ENCODE measurements at places on chromosomes 12 and 14.

DNA sequence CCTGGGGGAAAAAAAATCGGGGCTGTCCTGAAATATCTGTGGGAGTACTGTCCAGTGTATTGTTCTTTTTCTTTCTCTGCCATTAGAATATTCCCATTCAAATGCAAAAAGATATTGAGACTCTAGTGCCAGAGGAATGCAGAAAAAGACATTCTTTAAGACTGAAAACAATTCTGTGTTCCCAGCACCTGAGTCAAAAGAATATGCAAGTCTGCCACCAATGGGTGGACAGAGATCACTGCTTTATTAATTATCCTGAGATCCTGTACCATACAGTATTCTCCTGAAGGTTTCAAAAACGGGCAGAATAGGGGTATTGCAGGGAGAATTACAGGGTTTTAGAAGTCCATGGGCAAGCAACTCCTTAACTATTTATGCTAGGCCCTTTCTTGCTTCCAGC lies 361.8 kb downstream of the C12orf50 start:
- DNase-seq: no peak

DNA sequence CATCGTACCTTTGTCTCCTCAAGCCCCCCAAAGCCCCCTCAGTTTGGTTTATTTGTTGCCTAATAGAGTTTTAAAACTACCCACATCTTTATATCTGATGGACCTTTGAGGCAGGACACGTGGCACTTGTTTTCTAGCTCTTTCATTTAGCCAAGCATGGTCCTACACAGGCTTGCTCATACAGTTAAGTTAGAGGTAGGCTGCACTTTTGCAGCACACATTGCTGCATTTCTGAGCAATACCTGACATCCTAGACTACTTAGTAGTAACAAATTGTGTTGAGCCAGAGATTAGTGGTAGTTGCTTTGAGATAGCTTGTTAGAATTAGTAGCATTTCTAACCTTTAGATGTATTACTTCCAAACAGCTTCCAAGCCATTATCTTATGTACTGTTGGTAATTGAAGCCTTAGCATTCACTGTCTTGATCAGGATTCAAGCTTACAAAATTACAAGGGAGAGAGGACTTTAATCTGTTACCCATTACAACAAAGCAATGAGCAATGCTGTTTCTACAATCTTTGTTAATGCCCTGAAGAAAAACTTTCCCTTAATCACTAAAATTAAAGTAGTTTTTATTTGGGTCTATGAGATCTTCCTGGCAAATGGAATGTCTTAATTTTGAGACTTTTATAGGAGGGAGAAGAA lies 96.6 kb downstream of the WNK1 start:
- no peak for DNase-seq

GRCh38 chr12:106145539-106146447 lies 7.0 kb upstream of the NUAK1 start:
- no peak for DNase-seq

DNA sequence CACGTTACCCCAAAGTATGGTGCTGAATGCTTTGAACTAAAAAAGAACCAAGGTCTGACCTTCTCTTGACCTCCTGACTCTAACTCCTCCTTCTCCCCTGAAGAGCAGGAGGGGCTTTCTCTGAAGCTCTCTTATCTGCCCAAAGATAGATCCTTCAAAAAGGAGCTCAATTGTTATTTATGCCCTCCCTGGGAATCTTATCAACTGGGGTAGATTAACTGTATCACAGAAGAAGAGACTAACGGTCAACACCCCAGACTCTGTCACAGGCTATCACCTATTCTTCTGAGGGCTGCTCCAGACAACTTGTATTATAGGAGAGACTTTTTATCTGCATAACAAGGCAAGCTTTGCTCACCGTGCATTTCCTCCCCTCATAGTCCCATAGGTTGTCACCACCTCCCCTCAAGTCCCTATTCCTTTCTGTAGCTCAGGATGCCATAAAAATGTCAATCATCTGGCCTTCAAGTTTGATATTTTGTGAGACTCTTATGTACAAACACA lies 86.6 kb downstream of the PAPLN start:
- DNase-seq: no peak

- no peak for DNase-seq
These were observed 4.7 kb downstream of the PSMC6 start for GRCh38 chr14:52711666-52712065.

- no peak for DNase-seq
These were observed 398.4 kb upstream of the NOVA1 start for GRCh38 chr14:26996246-26996645.

DNA sequence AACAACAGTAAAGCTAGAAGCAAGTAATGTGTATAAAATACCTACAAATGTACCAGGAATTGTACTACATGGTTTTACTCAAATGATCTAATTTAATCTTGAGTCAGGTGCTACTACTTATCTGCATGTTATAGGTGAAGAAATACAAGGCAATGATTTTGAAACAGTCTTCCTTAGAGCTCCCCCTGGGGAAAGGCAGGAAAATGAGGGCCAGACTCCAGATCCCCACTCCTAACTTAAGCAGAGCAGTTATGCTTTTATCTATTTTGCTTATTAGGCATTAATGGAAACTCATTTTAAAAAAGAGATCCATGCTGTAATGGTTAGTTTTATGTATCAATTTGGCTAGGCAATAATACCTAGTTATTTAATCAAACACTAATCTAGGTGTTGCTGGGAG lies 109.3 kb upstream of the CPSF6 start:
- DNase-seq: no peak

DNA sequence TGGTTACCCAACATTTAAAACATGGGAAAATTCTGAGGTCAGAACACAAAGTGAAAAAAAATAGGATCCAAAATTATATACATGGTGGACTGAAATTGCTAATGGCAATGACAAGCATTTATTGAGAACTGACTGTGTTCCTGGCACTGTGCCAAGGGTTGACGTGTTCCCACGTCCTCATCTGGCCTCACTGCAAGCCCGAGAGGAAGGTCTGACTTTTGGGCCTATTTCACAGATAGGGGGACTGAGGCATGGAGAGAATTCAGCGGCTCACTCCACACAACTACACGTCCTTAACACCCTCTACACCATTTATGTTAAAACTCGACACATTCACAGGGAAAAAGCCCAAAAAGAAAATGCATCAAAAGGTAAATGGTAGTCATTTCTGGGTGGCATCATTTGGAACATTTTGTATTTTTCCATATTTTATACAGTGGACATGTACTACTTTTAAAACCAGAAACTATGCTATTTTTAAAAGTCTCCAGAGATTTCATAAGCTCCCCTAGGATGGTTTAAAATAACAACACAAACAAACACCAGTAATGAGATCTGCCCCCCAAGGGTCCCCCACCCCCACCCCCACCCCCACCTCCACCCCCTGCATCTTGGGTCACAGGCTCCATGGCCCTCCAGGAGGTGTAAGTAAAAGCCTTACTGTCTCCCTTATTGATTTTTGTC lies 27.7 kb downstream of the CLMN start:
- peak; percentile 85 for DNase-seq

- DNase-seq: peak; percentile 86
These were observed 111.4 kb downstream of the DACT1 start for GRCh38 chr14:58749066-58749669.

- no peak for DNase-seq
These were observed 21.8 kb downstream of the SLC15A4 start for GRCh38 chr12:128801879-128802391.

- DNase-seq: no peak
These were observed 206.9 kb upstream of the SLC38A2 start for GRCh38 chr12:46579474-46579873.

GRCh38 chr14:96635850-96636249 lies 133.7 kb downstream of the PAPOLA start:
- DNase-seq: no peak

GRCh38 chr12:115835445-115835844 lies 442.0 kb downstream of the MED13L start:
- DNase-seq: no peak

- no peak for DNase-seq
These were observed 85.7 kb downstream of the SAMD4A start for GRCh38 chr14:54652605-54653052.

DNA sequence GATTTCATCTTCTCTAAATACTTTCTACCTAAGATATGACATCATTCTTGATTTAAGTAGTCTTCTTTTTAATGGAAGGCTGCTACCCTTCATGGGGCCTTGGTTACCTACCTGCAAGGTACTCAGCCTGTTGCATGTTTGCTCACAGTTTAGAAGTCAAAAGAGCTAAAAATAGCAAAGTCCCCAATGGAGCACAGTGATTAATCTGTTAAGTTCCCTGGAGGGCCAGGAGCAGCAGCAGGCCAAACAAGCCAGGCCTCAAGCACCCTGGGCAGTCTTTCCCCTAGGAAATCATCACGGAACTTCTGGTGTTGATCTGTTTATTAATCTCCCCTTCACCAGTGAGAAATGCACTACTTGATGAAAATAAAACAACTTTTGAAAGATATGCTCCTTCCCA lies 24.0 kb upstream of the SLC8A3 start:
- no peak for DNase-seq

DNA sequence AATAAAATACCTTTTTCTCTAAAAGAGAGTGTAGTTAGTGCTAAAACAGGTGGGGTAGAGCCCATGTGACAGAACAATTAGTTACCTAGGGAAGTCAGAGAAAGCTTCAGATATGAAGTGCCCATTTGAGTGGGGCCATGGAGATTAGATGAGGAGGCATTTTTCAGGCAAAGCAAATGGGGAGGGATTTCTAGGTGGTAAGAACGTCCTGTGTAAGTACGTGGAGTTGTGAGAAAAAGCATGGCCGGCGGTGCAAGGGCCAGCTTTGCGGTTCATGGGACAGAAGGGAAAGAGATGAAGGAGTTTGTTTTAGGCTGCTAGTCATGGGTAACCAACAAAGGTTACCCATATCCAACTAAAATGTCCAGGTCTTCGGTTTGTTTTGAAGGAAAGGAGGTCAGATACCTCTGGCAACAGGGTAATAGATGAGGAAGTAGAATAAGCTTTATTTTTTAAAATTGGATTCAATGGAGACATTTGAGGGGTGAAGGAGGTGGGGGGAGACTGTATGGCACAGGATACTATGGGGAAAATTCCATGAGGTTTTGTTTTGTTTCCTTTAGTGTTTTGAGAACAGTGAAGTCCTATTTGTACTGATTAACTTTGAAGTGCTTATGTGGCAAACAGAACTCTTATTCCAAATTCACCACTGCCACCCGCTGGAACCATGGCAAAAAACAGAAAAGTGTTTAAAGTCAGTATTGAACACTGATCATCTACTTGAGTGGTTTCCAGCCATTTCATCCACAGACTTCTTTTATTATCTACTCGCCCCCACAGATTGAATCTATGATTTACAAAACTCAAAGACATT lies 10.0 kb upstream of the SNRPF start:
- no peak for DNase-seq

GRCh38 chr14:82855912-82856391 lies 1322.3 kb upstream of the SEL1L start:
- DNase-seq: peak; percentile 27

GRCh38 chr12:57476162-57476992 lies 3.3 kb downstream of the ARHGAP9 start:
- DNase-seq: peak; percentile 59

GRCh38 chr12:125065919-125066570 lies 810 bp downstream of the AACS start:
- DNase-seq: no peak

DNA sequence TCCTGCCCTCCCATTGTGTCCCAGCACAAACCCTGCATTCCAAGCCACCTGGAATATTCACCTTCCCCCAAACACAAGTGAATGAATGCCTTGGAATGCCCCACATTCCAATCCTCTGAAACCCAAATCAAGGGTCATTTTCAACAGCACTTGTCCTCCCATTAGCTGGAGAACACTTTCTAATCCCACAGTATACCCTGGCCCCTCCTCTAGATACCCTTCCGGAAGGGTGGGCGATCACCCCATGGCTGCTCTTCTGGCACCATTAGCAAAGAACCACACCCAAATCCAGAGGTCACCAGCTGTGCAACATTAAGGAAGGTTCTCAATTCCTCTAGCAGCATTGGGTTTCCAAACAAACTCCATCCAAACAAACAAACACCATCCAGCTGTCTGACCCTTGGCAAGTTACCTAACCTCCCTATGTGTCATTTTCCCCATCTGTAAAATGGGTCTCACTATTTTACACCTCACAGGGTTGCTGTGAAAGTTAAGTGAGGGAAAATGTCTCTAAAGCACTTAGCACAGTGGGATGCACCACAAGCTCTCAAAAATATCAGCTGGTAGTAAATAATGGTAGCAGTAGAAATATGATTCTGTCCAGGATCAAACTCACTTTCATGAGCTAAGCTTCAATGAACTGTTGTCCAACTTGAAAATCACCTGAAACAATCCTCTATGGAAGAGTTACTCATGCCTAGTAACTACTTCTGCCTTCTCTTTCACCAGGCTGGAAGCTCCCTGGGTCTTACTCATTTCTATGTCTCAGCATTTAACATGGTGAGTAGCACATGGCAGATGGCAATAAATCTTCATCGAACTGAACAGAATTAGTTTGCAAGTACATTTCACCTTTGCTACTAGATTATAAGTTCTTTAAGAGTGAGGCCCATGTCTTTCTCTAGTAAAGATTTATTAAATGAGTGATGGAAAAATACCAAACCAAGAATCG lies 5.3 kb downstream of the NUAK1 start:
- DNase-seq: no peak

- DNase-seq: no peak
These were observed 132.7 kb upstream of the DDHD1 start for GRCh38 chr14:53285821-53286220.

DNA sequence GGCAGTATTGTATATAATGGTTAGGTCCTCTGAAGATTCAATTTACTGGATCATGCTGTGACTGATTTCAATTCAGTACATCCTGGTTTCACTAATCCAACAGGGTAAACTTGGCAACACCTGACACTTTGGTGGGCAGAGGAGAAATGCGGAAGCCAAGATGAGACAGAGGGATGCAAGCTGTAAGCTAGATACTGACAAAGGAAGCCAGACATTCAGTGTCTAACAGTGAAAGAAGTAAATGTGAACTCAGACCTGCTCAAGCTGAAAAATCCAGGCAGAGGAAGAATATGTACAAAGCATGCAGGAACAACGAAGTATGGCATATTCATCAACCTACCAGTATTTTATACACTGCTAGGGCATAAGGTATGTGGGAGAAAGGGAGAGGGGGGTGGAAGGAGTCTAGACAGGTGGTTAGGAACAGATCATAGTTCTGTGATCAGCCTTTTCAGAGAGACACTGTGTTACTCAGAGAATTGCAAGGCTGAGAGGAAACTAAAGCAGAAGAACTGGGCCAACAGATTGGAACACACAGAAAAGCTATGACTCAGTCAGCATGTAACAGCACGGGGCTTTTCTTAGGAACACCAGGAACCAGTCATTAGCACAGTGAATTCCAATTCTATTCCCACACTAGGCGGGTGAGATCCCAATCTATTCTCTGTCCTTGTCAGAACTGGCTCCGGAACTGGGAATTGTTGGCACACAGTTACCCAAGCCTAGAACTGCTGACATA lies 40.3 kb downstream of the NELL2 start:
- DNase-seq: no peak
